ENCODE measurements at places on chromosomes 16 and 17. TPM values are rescaled to one million over a fixed set of nuclear protein-coding genes. Genes with fewer than 3 reads are reported as not detected.

JPH3 gene
- not detected for total RNA-seq

DNA sequence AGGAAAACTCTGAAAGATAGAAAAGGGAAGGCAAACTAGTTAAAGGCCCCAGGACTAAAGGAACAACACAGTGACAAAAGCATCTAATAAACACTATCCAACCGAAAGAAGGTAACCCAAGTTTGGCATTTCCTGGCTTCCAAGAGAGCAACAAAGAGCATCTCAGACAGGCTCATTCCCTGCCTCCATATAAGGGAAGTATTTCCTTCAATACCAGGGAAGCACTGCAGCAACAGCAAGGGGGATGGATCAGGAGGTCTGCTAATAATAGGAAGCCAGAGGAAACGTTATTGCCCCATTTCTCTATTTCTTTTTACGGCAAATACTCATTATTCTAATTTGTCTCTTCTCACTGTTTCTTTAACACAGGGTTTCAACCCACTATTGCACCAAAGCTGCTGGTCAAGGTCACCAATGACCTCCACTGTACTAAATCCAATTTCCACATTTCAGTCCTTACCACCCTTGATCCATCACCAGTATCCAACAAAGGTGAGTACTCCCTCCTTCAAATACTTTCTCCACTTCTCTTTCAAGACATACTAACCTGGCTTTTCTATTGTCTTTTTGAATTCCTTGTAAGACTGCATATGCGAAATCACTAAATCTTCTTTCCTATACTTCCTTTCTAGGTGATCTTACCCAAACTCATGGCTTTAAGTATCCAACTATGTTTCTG lies 86.1 kb downstream of the KANSL1 start:
- DNase-seq: no peak

GRCh38 chr16:85912211-85912974 lies 13.4 kb downstream of the IRF8 start:
- DNase-seq: no peak

DNA sequence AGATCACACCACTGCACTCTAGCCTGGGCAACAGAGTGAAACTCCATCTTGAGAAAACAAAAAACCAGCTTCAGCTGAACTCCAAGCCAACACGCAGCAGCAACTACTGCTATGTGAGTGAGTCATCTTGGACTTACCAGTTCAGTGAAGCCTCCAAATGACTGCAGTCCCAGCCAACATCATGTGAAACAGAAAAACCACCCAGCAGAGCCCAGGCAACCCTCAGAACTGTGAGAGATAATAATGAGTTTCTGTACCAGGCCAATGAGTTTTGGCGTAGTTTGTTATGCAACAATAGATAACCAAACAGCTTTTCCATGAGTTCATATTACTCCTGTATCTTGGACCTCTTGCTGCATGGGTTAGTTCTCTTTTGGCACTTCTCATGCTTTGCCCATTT lies 23.3 kb downstream of the PHF12 start:
- DNase-seq: no peak

DNA sequence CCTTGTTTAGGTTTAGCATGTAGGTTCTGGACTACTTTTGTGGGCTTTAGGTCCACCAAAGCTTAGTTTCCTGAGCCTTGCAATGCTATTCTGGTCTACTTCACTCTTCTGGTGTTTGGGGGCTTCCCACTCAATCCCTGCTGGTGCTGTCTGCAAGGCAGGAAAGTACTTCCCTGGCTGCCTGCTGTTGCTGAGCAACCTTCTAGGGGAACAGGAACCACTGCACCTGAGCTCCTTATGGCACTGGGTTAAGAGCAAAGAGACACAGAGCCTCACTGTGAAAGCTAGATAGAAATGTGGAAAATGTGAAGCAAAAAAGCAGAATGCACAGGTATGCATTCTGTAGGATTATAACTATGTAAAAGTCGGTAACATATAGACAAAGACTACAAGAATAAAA lies 17.0 kb downstream of the MPO start:
- no peak for DNase-seq

DNA sequence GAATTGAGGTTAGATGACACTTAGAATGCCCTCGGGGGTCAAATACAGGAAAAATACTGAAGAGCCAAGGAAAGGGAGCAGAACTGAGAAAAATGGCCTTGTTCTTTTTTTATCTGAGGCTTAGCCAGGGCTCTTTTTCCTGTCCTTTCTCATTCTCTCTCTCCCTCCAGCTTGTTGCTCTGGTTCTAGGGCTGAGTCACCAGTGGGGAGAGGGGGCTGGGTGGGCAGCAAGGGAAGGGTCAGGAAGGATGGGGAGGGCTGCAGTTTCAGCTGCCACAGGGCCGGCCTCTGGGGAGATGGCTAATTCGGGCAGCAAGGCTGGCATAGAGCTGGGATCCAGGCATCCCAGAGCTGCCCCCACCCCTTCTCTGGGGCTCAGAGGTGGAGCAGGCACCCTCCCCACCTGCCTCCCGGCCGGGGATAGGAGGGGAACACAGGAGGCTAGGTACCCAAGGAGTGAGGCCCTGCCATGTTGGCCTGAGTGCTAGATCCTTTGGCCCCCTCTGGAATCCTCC lies 3.9 kb downstream of the ITGA3 start:
- no peak for DNase-seq

GRCh38 chr17:49975531-49975930 lies 6.5 kb downstream of the DLX4 start:
- DNase-seq: no peak

- DNase-seq: no peak
Observed at GRCh38 chr17:66466840-66467367, 164.5 kb downstream of the PRKCA start.

GRCh38 chr17:12568358-12569251 lies 97.1 kb upstream of the MYOCD start:
- DNase-seq: no peak

KCNH4 gene
- 0.04 TPM for total RNA-seq

SYCE1L gene
- total RNA-seq: not detected

DNA sequence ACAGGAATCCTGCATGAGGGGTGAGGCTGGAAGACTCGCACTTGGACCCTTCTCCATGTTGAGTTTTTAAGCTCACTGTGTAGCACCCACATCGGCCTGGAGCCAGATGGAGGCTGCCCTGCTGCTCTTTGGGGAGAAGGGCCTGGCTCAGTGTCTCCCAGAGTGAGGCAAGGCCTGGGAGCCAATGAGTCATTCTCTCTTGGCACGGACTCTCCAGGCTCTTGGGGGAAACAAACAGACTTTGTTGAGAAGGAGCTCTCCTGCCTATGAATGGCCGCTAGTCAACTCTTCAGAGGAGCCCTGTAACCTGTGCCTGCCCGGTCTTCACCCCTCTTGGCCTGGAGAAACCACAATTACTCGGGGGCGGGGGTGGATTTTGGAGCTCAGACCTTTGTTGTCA lies 50.8 kb upstream of the MAF start:
- no peak for DNase-seq

- no peak for DNase-seq
Observed at GRCh38 chr17:72208832-72209231, 88.0 kb downstream of the SOX9 start.

- no peak for DNase-seq
Observed at GRCh38 chr16:77594799-77595596, 127.3 kb upstream of the NUDT7 start.

NPIPB8 gene
- 4.5 TPM for total RNA-seq

Measured in Karpas-422 (cell line).